ENCODE measurements at places on chromosomes 3 and 15.
A peak's percentile ranks its signal among the peaks of the same experiment; 100 is the strongest.

DNA sequence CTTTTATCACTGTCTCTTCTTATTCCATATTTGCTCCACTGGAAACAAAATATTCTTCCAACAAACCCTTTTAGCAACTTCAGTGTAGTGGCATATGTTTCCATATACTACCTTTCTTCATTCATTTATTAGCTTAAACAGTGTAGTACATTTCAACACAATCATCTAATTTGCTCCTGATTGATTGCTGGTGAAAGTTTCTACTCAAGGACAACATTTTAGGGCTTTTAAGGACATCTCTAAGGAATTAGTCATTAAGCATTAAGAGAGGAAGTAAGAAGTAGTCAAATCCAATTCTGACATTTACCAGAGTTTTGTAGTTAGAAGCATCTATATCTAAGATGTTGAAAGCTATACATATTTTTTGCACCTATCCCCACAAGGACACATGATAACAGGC lies 55.8 kb downstream of the RSRC1 start:
- DNase-seq: no peak

GRCh38 chr15:52021128-52021671 lies 2.2 kb downstream of the MAPK6 start:
- peak; percentile 86 for DNase-seq

DNA sequence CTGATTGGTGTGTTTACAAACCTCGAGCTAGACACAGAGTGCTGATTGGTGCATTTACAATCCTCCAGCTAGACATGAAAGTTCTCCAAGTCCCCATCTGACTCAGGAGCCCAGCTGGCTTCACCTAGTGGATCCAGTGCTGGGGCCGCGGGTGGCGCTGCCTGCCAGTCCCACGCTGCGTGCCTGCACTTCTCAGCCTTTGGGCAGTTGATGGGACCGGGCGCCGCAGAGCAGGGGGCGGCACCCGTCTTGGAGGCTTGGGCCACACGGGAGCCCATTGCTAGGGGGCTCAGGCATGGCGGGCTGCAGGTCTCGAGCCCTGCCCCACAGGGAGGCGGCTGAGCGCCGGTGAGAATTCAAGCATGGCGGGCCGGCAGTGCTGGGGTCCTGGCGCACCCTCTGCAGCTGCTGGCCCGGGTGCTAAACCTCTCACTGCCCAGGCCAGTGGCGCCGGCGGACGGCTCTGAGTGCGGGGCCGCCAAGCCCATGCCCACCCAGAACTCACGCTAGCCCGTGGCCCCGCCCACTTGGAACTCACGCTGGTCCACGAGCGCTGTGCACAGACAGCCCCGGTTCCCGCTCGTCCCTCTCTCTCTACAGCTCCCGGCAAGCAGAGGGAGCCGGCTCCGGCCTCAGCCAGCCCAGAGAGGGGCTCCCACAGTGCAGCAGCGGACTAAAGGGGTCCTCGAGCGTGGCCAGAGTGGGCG lies 6.6 kb upstream of the TBL1XR1 start:
- no peak for DNase-seq

GRCh38 chr3:161263057-161263456 lies 41.9 kb downstream of the NMD3 start:
- no peak for DNase-seq

GRCh38 chr3:39146083-39146501 lies 7.3 kb downstream of the CSRNP1 start:
- no peak for DNase-seq

DNA sequence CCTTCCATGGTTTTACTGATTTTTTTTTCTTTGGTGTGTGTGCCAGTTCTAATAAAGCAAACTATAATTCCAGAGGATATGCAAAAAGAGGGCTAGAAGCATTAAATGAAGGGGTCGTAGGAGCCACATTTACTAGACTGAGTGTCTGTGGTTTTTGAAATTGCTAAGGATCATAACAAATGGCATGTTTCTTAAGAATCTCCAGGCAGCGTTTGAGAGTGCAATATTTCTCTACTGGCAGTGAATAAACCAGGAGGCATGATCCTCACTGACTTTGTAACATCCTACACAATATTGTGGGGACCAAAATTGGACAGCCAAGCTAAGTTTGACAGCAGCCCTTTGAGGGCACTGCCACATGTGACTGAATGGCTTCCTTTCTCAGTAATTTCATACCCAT lies 115.9 kb upstream of the CCNL1 start:
- no peak for DNase-seq

- DNase-seq: peak; percentile 60
These were observed 157.6 kb downstream of the NFKBIZ start for GRCh38 chr3:102006812-102007485.

GRCh38 chr15:70337277-70338186 lies 239.8 kb upstream of the TLE3 start:
- DNase-seq: no peak

GRCh38 chr15:66803182-66803729 lies 101.2 kb downstream of the SMAD6 start:
- peak; percentile 99 for DNase-seq

GRCh38 chr3:46934498-46935167 lies 41.9 kb downstream of the CCDC12 start:
- no peak for DNase-seq

DNA sequence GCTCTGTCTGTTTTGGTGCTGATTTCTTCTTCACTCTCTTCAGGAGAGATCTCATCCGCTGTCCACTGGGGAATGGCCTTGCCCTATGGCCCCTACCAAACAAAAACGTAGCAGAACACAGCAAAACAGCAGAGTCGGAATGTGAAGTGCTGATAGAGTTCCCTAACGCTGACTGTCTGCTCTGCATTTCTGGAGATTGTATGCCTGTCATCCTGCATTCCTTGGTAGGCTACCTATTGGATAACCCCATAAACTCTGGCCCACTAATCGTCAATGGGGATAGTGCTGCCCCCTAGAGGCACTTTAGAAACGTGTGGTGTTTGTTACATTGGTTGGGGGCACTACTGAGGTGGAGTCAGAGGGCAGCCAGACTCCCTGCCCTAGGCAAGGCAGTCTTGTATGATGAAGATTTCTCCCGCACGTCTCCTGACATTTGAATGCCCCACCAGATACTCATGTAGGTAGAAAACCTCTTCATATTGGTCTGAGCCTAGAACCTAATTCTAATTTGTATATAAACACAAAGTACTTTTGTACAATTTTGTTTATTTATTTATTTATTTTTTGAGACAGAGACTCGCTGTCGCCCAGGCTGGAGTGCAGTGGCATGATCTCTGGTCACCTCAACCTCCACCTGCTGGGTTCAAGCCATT lies 15.6 kb upstream of the MAGEF1 start:
- DNase-seq: peak; percentile 56

Measured in kidney capillary endothelial cell (primary cell).